ENCODE measurements at places on chromosomes 3 and 15.

DNA sequence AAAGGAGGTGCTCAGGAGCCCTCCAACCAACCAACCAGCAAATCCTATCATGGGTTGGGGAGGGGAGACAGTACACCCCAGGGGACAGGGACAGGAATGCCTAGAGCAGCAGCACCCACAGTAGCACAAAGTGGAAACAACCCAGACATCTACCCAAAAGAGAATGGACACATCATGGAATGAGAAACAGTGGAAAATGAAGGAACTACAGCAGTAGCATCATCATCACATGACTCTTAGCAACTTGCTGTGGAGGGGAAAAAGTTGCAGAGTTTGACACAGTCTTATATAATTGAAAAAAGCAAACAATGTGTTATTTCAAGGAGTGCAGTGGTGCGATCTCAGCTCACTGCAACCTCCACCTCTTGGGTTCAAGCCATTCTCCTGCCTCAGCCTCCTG, 11.0 kb downstream of the C3orf22 start:
- H3K27me3 ChIP-seq = peaks cover 40% of the 10 kb centered on the region
- DNase-seq = no peak
- H3K27ac ChIP-seq = no peak overlapping the region
- H3K4me1 ChIP-seq = peaks cover 5% of the 10 kb centered on the region
- H3K4me3 ChIP-seq = no peak overlapping the region

GRCh38 chr15:91171334-91171733, 71.3 kb downstream of the SV2B start:
- no peak overlapping the region for H3K4me3 ChIP-seq
- no peak overlapping the region for H3K27ac ChIP-seq
- H3K4me1 ChIP-seq = peaks cover 2% of the 10 kb centered on the region
- DNase-seq = no peak

DNA sequence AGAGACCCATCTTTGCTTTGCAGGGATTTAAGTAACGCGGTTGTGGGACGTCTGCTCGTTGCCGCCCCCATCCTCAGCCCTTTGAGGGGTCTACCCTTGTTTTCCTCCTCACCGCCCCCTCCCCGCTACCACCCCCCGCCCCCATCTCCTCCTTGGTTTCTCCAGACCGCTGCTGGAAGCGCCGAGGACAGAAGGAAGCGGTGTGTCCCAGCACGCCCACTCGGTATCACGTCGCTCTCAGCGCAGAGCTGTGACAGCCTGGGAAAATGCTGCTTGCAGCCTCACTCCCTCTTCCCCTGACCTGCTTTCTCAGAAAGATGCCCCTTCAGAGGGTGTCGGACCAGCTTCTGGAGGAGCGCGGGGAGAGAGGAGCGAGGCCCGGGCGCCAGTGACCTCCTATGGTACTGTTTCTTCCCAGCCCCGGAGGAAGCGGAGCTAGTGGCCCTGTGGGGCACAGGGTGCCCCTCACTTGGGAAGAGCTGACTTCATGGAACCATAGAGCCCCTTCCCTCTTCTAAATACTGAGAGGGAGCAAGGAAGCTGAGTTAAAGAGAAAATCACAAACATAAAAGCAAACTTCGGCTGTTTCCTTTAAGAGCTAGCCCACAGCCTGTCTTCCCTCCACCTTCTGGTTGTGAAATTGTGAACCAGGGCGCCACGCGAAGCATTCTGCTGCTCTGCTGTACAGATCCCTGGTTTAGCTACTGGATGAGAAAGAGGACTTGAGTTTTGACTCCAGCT, 698 bp downstream of the IL1RAP start:
- H3K4me3 ChIP-seq = peak overlapping the region; percentile 94
- H3K36me3 ChIP-seq = no peaks in the 10 kb centered on the region
- peak overlapping the region; percentile 92 for H3K27ac ChIP-seq
- H3K4me1 ChIP-seq = peaks cover 32% of the 10 kb centered on the region
- H3K27me3 ChIP-seq = no peaks in the 10 kb centered on the region

- H3K4me3 ChIP-seq = no peak overlapping the region
- DNase-seq = no peak
- H3K27ac ChIP-seq = no peak overlapping the region
- H3K4me1 ChIP-seq = peaks cover 2% of the 10 kb centered on the region
- H3K36me3 ChIP-seq = no peaks in the 10 kb centered on the region
Measured at GRCh38 chr3:126667631-126668449, 12.9 kb upstream of the TXNRD3 start.

DNA sequence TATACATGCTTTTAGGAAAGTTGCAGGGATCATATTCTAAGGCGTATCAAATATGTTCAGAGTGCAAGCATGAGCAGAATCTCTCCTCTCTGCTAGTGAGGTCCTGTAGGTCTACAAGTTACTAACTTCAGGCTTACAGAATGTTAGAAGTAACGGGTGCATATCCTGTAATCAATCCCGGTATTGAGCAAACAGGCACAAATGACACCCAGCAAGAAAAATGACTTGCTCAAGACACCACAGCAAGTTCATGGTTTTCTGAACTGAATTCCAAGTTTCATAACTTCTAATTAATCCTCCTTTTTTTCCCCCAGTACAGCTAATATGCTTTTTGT, 353.9 kb upstream of the TPRG1 start:
- H3K4me1 ChIP-seq = peaks cover 13% of the 10 kb centered on the region
- H3K4me3 ChIP-seq = no peak overlapping the region
- H3K36me3 ChIP-seq = peaks cover 4% of the 10 kb centered on the region
- no peak overlapping the region for H3K27ac ChIP-seq
- no peaks in the 10 kb centered on the region for H3K27me3 ChIP-seq
- no peak for DNase-seq
